ENCODE measurements at places on chromosomes 6 and 20.

- no peak for DNase-seq
Measured at GRCh38 chr6:142820338-142821051, 124.5 kb downstream of the HIVEP2 start.

GRCh38 chr6:31243508-31243907 is 28.4 kb downstream of the HLA-C start:
- no peak for DNase-seq

DNA sequence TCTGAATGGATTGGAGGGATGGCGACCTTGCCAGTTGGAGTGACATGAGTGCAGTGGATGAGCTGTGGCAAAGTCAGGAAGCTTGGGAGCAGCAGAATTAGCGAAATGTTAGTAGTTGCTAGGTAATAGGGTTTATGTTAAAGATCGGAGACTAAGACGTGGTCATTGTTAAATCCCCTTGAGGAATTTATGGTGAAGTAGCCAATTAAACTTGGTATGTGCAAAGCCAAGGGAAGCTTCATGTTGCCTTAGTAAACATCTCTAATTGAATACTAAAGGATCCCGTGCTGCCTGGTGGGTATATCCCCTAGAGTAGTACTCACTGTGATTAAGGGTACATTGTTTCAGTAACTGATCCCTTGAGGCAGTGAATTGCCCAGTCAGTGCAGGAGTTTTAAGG is 106.0 kb downstream of the PRIM2 start:
- no peak for DNase-seq

DNA sequence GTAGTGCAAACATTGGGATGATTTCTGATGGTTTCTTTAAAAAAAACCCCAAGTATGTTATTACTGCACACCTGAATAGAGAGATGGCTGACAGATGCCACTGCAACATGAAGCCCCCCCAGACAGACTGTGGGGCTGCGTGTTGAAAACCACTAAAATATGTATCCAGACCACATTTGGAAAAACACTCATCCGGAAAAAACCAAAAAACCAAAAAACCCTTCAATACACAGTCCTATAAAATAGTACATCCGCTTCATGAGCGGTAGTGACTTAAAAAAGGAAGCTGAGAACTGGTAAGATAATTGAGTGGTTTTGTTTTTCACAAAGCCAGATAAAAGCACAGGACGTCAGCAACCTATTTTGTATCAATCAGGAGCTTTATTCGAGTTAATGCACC is 47.1 kb upstream of the EDN3 start:
- peak; percentile 64 for DNase-seq

DNA sequence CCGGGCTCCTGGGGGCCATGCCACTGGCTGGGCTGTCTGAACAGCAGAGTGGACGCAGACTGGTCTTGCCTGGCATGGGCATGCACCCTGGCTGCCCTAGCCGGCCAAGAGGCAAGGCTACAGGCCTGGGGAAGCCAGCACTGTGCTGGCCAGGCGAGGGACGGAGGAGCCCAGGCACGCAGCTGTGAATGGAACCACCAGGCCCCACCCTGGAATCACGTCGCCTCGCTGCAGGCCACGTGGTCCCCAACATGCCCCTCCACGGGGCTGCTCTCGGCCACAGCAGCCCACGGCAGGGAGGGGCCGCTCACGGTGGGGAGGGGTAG is 4.0 kb downstream of the UCKL1 start:
- no peak for DNase-seq

DNA sequence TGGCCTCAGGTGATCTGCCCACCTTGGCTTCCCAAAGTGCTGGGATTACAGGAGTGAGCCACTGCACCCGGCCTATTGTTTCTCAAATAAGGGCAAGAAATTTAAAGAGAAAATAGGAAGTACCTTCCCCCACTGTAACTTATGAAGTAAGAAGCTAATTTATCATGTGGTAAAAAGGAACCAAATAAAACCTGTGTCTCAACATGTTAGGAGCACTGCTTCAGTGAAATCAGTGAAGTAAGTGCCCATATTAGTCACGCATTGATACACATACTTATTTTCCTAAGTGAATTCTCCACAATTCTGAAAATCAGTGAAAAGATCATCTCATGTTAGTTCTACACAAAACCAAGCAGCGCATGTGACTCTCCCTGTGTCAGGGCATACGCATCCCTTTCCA is 14.2 kb upstream of the LPA start:
- DNase-seq = no peak

DNA sequence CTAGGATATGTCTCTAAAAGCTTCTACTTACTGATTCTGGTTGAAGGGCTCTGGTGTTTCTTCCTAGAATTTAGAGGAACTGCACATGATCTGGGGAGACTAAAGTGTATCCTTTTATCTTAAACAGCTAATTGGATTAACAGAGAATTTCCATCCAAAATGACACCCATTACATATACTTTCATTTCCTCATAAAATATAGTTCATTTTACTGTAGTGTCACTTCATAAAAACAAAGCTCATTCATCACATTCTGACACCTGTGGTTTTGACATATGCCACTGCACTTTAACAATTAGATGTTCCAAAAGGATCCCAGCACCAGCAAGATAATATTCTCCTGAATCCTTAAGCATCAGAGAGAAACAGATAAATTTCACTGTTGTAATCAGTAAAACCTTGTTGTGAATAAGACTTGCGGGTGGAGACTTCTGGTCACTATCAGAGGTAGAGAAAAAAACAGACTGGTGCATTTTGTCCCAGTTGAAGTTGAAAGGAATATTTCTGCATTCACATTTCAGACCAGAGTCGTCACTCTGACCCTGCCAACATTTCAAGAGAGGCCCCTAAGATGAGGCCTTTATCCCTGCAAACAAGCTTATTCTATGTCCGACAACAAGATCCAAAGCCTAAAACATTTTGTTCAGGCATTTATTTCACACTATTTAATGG is 175.3 kb upstream of the BMP5 start:
- DNase-seq = no peak

- no peak for DNase-seq
Measured at GRCh38 chr6:45915780-45916468, 99.7 kb downstream of the CLIC5 start.

DNA sequence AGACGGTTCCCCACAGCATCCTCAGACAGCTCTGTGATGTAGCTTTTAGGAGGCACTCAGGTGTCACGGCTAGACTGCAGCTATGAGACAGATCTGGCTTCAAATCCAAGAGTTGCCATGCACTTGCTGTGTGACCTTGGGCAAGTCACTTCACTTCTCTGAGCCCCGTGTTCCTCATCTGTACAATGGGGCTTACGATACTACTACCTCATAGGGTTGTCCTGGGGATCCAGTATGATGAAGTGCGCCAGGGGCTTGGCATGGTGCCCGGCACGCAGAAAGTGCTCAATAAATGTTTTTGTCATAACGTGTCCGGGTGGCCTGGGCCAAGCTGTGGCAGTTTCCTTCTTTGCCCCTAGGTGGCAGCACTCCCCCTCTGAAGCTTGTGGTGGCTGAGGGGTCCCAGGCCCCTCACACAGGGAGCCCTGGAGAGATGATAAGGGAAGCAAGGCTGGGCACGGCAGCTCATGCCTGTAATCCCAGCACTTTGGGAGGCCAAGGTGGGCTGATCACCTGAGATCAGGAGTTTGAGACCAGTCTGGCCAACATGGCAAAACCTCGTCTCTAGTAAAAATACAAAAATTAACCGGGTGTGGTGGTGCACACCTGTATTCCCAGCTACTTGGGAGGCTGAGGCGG is 19.1 kb upstream of the CHMP4B start:
- DNase-seq = peak; percentile 83

GRCh38 chr6:155120034-155120433 is 124.9 kb downstream of the TIAM2 start:
- DNase-seq = no peak

GRCh38 chr6:128696691-128697689 is 176.6 kb upstream of the PTPRK start:
- no peak for DNase-seq

GRCh38 chr6:37922563-37922962 is 103.0 kb downstream of the ZFAND3 start:
- no peak for DNase-seq

GRCh38 chr6:122008101-122008999 is 391.1 kb upstream of the HSF2 start:
- DNase-seq = no peak

DNA sequence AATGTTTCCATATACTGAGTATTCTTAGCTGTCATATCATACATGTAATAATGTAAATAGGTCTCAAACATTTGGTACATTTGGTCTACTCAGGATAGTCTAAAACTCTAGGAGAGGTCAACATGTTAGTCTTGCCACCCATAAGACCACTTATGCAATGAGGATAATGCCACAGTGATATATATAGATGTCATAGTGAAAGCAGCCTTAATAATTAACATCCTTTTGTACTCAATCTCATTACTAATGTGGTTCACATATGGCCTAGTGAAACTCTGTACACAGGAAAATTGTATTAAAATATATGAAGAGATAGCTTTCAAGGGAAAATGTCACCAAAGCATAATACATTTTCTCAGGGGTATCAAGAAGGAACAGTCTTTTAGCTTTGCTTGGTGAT is 577.9 kb downstream of the TFAP2B start:
- DNase-seq = no peak

DNA sequence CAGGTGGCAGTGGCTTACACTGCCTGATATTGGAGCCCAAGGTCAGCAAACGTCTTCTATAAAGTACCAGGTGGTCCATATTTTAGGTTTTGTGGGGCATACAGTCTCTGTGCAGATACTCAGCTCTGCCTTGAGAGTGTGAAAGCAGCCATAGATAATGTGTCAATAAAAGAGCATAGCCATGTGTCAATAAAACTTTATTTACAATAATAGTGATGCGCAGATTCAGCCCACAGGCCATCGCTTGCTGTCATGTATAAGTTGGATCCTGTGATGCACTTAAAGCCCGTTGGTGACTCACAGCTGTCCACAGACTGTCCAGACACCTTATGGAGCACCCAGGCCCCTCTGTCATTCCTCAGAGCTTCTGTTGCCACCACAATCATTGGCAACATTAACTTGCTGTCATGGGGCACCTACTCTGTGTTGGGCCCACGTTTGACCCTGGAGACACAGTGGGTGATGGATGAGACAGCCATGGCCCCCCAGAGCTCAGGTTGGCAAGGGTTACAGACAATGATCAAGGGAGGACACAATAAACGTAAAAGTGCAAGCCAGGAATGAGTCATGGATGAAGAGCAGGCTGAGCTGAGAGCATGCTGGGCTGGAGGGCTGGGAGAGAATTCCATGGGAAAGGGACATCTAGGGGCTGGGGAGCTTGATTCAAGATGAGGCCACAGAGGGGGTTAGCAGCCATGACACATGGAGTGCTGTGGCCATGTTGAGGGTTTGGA is 173.6 kb downstream of the TAF4 start:
- no peak for DNase-seq

DNA sequence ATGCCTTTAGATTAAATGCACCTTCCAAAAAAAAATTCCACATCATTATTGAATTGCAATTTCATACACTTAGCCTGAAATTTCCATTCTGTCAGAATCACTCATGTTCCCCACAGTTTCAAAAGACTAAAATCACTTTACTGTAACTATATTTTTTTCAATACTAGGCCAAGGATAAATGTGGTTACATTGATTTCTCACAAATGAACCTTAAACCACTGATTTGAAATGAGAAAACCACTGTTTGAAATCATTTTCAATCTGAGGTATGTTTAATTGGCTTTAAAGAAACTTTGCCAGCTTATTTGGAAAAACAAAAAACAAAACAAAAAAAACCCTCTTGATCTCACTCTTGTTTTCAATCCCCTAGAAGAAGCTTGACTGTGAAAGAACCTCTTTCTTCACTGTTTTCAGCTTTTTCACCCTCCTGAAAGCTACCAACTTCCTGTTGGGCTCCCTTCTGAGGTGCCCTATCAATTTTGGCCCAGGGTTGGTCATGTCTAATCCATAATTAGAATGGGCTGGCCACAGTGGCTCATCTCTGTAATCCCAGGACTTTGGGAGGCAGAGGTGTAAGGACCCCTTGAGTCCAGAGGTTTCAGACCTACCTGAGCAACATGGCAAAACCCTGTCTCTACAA is 242.5 kb downstream of the ADGRG6 start:
- no peak for DNase-seq

GRCh38 chr20:16714242-16714641 is 15.6 kb upstream of the SNRPB2 start:
- DNase-seq = no peak

GRCh38 chr6:22980446-22980845 is 411.1 kb downstream of the HDGFL1 start:
- DNase-seq = no peak

DNA sequence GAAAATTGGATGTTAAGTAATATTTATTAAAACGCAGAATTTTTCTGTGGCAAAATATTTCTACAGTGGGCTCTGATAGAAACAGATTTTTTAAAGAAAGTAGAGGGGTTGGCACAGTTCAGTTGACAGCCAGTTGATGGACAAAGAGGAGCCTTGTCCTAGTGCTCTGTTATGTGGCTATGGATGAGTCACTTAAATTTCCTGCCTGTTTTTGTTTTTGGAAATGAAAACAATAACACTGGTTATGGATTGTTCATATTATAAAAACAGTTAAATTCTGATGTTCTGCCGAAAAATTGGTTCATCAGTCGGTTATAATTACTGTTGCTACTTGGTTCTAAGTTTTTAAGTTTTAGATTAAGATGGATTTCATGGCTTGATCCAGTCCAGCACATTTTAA is 42.8 kb downstream of the MYO6 start:
- DNase-seq = no peak

DNA sequence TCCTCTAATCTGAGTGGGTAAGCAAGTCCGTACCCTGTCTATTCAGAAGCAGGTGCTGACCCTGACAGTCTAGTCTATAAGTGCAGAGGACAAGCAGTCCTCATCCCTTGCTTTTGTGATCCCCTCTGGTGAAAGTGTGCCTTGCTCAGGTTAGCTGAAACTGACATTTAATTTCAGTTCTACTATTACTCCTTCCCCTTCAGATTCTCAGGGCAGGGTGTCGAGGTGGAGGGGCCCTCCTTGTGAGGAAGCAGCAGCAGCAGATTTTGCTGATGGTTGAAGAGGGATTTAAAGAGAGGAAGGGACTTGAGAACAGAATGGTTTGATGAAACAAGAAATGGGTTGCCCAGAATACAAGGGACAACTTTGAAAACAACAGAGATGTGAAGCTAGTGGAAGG is 309.3 kb downstream of the CLIC5 start:
- no peak for DNase-seq

GRCh38 chr20:24616258-24617079 is 147.0 kb downstream of the SYNDIG1 start:
- DNase-seq = no peak

- DNase-seq = no peak
Measured at GRCh38 chr20:818001-818664, 15.4 kb upstream of the FAM110A start.
